IPS-NIHi11 (cell line): ENCODE measurements at places on chromosomes 1 and 21.

DNA sequence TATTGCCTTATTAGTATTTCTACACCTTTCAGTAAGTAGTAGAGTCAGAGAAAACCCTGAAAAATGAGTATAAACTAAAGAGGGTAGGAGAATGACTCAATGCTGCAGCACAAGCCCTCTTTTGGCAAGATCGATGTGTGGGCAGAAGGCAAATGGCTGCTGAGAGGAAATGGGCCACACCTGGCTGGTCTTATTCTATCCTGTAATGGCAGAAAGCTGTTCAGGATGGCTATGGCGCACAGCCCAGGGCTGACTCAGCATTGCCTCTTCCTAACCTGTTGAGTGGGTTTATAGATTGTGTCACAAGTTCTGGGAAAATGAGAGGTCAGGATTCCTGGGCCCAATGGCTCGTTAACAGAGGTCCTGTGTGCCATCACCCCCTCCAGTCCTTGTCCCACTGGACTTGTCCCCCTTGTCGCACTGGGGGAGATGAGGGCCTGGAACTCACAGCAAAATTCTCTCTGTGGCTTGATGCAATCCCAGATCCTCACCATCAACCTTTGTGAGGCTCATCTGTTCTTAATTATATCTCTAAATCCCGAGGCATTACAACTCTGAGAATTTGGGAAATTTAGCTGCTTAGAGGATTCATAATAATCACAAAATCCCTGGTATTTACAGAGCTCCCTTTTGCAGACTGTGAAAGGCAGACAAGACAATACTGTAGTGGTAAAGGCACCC, 13.2 kb downstream of the HMGB4 start:
- no peak for DNase-seq

- no peak for DNase-seq
Observed at GRCh38 chr1:33973799-33974545, 110.1 kb downstream of the HMGB4 start.

- no peak for DNase-seq
Observed at GRCh38 chr1:110785612-110786011, 87.3 kb upstream of the CD53 start.

DNA sequence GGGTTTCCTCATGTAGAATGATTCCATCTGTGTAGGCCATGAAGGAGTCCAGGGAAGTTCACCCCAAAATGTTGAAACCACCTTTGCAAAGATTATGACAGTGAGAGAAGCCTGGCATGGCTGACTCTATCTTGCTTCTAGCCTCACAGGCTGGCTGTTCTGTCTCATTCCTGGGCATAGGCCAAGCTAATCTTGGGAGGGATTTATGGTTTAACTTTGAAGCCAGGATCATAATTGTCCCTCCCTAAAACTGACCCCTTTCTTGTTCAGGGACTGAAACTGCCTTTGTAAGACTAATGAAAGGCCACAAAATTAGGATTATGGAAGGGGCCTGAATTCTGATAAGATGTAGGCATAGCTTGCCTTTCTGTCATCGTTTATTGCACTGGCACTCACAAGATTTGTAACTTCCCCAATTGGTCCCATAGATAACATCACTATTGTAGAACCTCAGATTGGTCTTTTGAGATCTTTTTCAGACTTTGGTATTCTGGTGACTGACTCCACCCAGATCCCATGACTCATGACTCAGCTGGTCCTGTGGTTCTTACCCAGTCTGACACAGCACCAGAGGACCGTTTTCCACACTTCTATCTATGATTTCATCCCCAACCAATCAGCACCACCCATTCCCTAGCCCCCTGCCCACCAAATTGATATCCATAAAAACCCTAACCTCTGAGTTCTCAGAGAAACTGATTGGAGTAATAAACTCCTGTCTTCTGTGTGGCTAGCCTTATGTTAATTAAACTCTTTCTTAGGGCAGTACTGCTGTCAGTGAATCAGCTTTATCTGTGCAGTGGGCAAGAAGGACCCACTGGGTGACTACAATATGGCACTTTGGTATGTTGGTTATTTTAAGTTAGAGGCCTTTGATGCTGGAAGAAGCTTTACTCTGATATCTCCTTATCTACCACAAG, 13.6 kb upstream of the LAMTOR5 start:
- no peak for DNase-seq

- peak; percentile 51 for DNase-seq
Observed at GRCh38 chr1:178575611-178576361, 62.9 kb downstream of the TEX35 start.

- no peak for DNase-seq
Observed at GRCh38 chr1:50038237-50038809, 14.6 kb upstream of the AGBL4 start.
